ENCODE measurements at places on chromosomes 16 and 17.
A peak's percentile ranks its signal among the peaks of the same experiment; 100 is the strongest.

DNA sequence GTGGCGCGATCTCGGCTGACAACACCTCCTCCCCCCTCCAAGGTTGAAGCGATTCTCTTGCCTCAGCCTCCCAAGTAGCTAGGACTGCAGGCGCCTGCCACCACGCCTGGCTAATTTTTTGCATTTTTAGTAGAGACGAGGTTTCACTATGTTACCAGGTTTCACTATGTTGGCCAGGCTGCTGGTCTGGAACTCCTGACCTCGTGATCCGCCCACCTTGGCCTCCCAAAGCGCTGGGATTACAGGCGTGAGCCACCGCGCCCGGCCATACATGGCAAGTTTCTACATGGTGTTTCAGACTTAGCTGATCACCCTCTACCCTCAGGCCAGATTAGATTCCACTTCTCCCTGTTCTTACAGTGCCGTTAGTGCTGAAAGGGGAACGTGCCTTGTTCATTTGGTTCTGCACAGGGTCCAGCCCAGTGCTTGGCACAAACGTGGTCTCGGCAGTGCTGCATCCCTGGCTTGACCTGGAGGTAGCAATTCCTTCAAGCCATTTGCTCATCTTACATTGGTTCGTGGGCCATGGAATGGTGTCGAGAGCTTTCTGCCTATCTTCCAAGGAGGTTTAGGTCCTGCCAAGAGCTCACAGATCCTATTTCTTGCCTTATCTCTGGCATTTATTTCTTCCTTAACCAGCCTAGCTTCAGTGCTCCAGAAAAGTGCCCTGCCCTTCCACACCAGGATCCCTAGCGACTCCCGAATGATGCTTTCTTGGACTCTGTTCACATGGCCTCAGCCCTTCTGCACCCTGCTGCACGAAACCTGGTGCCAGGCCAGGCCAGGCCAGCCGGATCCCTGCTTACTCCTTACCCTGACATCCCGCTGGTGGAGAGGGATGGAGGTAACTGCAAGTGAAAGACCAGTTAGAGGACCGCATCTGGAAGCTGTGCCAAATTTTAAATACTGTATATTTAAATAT is 14.8 kb upstream of the AURKB start:
- no peak for DNase-seq

- DNase-seq = no peak
Measured at GRCh38 chr17:17525311-17525710, 29.1 kb upstream of the RASD1 start.

DNA sequence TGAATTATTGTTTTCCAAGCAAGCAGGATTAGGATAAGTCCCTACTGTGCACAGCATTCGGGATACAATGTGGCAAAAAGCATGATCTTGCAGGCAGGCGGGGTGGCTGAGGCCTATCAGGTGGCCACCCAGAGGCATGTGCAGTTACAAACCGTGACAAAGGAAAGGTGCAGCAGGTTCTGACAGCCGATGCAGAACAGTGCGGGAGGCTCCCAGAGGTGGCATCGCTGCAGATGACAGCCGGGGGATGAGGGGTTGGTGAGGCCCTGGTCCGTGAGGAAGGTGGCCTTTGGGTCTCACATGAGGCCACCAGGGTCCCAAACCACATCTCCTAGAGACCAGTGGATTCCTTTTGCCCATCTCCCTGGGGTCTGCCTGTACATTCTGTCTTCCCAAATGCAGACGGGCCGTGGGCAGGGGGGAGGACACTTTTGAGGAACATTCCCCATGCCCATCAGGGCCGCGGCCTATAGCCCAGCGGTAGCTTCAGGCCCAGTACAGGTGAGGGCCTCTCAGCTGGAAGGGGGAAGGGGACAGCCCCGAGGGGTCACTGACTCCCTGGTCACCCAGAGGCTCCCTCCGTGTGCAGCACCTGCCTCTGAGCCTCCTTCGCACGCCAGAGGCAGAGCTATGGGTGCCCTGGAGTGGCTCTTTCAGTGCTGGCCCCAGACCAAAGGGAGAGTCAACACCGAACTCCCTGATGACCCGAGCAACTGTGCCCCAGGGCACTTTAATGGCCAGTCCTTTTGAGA is 85.1 kb downstream of the SOCS1 start:
- DNase-seq = no peak

- no peak for DNase-seq
Measured at GRCh38 chr16:59391617-59392364, 657.7 kb upstream of the GOT2 start.

DNA sequence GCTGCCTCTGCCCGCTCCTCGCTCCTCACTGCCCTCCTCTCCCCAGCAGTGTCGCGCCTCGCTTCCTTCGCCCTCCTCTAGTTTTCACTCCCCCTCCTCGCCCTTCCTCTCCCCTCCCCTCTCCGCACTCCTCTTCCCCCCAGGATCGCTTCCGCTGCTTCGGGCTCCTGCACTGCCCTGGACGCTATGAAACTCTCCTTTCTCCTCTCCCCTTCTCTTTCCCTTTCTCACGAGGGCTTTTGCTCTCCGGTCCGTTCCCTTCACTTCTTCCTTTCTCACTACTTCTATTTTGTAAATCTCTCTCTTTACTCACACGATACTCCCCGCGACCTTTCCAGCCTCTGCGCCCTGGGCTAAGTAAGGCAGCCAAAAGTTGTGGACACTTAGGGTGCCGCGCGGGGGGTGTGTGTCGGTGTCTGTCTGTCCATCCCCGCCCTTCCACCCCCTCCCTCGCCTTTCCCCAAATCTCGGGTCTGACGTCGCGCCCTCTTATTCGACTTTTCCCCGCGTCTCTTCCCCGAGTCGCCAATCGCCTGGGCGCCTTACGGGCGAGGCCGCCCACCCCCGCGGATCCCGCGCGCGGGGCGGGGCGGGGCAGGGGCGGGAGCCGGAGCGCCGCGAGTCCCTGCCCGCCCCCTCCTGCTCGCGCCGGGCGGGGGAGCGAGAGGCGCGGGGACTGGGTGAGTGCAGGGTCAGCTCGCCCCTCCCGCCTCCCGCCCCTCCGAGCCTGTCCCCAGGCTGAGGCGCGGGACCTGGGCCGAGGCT is at the start of gene IRX3:
IRX3 (minus strand) TSS at position 422 of the 765 bp plus-strand sequence. CDS start 737 bp downstream, outside the sequence.
- DNase-seq = peak; percentile 87

DNA sequence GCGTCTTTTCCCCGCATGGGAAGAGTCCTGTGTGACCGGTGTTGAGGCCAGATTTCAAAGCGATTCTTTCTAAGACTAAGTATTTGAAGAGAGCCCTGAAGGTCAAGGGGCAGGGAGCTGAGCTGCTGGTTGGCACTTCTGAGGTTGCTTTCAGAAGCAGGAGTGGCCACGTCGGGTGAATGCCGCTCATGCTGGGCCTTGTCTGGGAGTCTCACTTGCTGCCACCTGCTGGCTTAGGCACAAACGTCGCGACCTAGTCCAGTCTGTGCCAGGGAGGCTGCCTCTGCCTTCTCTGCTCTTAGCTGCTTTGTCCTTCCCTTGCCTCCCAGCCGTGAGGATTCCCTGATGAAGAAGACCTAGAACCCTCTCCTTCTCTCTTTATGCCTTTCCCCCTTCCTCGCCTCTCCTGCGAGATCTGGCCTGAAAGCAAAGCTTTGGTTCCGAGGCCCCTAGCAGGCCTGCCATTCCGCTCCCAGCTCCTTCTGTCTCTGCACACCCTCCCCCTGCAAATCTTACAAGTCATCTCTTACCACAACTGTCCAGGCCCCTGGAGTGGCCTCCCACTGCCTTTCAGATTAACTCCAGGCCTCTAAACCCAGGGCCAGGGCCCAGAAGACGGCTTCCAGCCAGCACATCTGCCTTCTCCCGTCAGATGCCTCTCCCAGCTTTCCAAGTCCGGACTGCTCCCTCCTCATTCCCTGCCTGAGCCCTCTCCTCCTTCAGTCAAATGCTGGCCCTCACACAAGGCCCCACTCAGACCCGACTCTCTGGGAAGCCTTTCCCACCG is 11.4 kb downstream of the CTNS start:
- no peak for DNase-seq

DNA sequence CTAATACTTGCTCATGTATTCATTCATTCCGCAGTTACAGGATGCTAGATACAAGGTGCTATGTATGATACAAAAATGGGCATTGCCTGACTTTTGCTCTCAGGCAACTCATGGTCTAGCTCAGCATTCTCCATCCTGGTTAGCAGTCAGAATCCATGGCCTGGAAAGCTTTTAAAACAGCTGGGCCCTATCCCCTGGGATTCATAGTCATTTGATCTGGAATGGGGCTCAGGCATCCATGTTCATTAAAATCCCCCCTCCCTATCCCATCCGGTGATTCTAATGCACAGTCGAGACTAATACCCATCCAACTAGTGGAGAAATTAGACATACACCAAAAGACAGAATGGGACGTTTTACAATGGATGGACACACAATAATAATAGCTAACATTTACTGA is 104.1 kb upstream of the TMEM132E start:
- DNase-seq = no peak

DNA sequence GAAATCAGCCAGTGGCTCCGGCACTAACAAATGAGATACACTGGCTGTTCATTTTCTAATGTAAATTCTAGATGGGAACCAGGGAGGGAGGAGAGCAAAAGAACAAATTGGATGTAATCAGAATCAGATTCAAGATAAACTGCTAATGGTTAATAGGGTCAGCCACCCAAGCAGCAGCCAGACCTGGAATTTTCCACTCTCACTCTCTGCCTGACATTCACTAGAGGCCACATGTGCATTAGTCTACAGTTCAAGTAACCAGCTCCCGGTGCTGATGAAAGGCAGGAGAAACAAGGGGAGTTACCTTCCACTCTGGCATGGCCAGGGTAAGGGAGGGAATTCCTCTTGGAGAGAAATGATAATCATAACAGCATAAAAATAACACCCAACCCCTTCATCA is 597.7 kb downstream of the TOX3 start:
- no peak for DNase-seq

- no peak for DNase-seq
Measured at GRCh38 chr16:12020009-12020408, 43.5 kb downstream of the SNX29 start.

DNA sequence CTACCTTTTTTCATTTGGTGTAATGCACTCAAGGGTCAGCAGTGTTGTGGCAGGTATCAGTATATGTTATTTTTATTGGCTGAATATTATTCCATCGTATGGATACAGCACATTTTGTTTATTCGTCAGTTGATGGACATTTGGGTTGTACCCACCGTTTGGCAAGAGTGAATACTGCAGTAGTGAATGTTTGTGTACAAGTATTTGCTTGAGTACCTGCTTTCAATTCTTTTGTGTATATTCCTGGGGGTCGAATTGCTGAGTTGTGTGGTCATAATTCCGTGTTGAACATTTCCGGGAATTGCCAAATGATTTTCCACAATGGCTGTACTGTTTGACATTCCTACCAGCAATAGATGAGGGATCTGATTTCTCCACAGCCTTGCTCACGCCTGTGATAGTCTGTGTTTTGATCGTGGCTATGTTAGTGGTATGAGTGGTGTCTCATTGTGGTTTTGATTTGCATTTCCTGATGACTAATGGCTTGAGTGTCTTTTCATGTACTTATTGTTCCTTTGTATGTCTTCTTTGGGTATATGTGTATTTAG is 108.4 kb downstream of the OR1D5 start:
- no peak for DNase-seq

DNA sequence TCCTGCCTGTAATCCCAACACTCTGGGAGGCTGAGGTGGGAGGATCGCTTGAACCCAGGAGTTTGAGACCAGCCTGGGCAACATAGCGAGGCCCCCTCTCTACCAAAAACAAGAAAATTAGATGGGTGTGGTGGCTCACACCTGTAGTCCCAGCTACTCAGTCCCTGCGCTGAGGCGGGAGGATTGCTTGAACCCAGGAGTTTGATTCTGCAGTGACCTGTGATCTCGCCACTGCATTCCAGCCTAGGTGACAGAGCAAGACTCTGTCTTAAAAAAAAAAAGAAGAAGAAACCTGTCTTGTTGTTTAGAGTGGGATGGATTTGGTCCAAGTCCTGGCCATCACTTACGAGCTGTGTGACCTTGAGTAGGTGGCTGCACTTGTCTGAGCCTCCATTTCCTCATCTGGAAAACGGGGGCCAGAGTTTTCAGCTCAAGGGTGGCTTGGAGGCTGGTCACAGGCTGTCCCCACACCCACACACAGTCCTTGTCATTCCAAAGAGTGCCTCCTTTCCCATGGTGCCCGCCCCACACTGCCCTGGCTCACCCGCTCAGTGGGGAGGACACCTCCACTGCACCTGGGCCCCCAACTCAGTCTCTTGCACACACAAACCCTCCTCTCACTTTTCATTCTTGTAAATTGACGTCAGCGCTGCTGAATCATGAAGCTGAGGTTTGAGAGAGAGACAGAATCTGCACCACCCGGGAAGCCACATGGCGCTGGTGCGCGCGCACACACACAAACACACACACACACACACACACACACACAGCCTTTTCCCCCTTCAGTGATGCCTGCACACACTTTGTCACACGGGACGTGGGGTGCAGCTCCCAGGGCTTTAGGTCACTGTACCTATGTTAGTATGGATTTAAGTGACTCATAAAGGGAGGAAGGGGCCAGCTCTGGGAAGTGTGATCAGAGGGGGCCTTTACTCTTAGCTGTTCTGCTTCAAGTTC is 4.2 kb downstream of the SOCS1 start:
- DNase-seq = no peak

DNA sequence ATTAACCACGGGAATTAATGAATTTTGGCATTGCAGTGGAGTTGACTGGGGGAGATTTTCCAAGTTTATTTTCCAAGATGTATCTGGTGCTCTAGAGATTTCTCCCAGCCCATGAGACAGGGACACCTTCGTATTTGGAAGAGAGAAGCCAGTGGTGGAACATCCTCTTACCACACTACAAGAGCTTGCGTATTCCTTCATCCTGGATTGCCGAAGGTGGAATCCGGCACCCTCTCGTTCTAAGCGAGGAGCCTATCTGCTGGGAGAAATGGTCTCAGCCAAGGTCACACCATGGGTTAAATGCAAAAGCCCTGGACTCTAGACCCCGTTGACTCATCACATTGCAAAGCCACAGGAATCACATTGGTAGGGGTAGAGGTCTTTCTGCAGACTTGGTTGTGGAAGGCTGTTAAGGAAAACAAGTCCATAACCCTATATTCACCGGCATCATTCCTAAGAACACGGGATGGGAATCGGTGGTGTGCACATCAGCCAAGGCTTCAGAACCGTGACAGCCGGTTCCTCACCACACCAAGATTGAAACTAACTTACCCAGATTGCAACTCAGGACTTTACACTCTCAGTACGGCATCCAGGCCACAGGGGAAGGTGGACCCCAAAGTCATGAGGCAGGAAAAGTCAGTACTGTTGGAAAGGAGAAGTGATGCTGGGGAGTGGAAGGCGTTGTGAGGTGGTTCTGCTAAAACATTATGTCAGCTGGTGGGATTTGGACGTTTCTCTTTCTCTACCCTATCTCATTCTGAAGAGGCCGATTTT is 259.8 kb downstream of the CPPED1 start:
- no peak for DNase-seq

GRCh38 chr17:17840751-17841591 is 4.2 kb upstream of the SREBF1 start:
- DNase-seq = peak; percentile 55
